ENCODE measurements at places on chromosomes 3 and 15. TPM values are rescaled to one million over a fixed set of nuclear protein-coding genes. Genes with fewer than 3 reads are reported as not detected.

Gene SOX14
- polyA plus RNA-seq, result not detected

Gene SKOR1
- 0.28 TPM for polyA plus RNA-seq

Gene CHRNA7
- 15.8 TPM for polyA plus RNA-seq

Gene SPINT1
- polyA plus RNA-seq, result 166 TPM

Gene SAMD7
- polyA plus RNA-seq, result not detected

Gene TGM5
- polyA plus RNA-seq, result 0.03 TPM

Gene SLCO2A1
- polyA plus RNA-seq, result 8.2 TPM

Gene ARHGEF3
- polyA plus RNA-seq, result 9.2 TPM

Gene CLDN11
- 5.0 TPM for polyA plus RNA-seq

Gene HCLS1
- 16.4 TPM for polyA plus RNA-seq

Gene UBA3
- polyA plus RNA-seq, result 53.6 TPM

Gene P2RY1
- polyA plus RNA-seq, result 10.9 TPM

Gene SLC12A1
- polyA plus RNA-seq, result 0.10 TPM

Gene WNT7A
- polyA plus RNA-seq, result 0.01 TPM

Gene CCNL1
- 255 TPM for polyA plus RNA-seq

Gene RBP2
- 2,966 TPM for polyA plus RNA-seq

Gene CHRM5
- polyA plus RNA-seq, result 0.48 TPM
